Stimulated activated CD4-positive, alpha-beta T cell treated with anti-CD3 and anti-CD28 coated beads, Interleukin-4, amount 100 ng/mL, for 4 hours (primary cell): ENCODE measurements at places on chromosomes 6 and 20.

DNA sequence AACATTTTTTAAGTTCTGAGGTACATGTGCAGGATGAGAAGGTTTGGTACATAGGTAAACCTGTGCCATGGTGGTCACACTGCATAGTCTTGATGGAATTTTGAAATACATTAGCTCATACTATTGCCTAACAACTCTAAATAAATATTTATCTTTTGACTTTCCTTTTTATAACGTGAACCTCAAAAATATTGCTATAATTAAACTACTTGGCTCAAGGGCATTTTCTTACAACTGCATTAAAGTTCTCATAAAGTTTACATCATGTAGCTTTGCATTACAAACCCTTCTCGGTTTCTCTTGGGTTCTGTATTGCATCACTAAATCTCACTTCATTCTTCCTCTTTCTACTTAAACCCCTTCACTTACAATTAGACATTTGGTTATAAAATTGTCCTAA is 636.0 kb upstream of the PTCHD4 start:
- no peak for DNase-seq

GRCh38 chr6:18457065-18457737 is 70.1 kb downstream of the RNF144B start:
- DNase-seq = no peak

GRCh38 chr20:25247000-25247517 is 826 bp upstream of the PYGB start:
- DNase-seq = no peak

DNA sequence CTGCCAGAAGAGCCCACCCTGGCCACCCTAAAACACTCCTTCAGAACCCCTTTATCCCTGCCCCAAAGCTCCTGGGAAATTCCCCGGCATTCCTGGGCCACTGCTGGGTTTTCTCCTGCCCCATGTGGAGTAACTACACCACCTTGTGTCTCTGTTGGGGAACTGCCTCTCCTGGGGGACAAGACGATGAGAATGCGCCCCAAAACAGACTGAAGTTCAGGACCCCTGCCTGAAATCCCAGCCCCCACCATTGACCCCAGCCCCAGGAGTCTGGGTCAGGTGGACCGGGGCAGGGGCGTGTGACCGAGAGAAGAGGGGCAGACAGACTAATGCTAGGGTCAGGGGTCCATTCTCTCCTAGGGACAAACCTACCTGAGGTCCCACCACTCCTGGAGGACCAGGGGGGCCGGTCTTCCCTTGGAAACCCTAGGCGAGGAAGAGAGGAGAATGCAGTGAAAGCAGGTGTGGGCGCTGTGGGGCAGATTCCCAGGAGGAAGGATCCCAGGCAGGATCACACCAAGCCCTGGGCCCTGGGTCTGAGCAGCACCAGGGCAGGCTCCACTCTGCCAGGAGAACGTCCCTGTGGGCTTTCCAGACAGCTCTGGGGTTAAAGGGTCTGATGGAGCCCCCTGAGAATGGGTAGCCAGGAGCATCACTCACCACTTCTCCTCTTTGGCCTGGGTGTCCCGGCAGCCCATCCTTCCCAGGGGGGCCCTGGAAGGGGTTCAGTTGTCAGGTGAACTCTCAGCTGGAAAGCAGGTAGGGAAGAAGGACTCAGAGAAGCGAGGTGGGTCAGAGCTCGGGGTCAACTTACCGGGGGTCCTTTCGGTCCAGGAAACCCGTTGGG is 19.4 kb downstream of the COL11A2 start:
- DNase-seq = no peak

- DNase-seq = no peak
These were observed 54.1 kb downstream of the ATXN1 start for GRCh38 chr6:16706911-16707783.

DNA sequence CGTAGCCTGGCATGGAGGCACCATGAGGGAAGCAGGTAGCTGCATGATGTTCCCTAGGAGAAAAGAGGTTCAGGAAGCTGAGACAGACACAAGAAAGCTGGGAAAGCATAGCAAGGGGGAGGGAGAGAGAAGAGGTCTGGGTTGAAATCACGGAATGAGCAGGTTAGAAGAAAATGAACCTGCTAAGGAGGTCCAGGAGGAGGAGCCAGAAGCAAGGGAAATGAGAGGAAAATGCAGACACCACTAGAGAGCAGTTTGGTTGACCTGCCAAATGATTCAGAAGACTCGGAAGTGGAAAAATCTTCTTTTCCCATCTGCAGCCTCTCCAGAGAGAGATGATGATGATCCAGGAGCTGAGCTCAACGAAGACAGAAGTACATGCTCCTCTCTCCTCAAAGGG is 70.9 kb downstream of the VIP start:
- DNase-seq = no peak

DNA sequence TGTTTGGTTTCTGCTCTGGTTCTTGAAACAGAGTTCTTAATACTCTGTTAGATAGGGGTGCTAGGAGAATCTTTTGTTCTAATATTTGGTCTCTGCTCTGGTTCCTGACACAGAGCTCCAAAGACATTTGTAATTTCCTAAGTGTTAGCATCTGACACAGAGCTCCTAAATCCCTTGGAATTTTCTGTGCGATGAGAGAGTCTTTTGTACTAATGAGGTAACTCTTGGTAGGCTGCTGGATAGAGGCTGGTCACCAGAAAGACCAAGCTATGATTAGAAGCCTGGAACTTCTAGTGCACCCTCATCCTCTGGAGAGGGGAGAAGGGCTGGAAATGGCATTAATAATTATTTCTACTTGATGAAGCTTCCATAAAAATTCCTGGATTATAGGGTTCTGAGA is 7.7 kb upstream of the CD109 start:
- DNase-seq = no peak

DNA sequence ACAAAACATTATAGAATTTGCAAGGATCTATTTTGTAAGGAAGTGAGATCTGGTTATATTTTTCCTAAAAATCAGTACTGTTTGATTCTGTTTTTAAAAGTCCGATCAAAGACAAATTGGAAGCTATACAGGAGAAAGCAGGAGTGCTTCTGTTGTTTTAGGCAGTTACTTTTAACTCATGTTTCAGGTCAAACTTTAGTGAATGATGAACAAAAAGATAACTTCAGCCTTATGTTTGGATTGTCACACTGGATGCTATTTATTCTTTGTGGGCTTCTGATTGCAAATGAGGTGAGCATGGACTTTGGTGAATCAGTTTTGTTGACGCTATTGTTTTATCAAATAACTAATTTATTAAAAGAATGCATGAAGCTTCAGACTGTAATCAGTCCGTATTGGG is 228.7 kb upstream of the SLC35B3 start:
- DNase-seq = no peak

- DNase-seq = no peak
These were observed 98.1 kb downstream of the TSHZ2 start for GRCh38 chr20:53070224-53070623.

DNA sequence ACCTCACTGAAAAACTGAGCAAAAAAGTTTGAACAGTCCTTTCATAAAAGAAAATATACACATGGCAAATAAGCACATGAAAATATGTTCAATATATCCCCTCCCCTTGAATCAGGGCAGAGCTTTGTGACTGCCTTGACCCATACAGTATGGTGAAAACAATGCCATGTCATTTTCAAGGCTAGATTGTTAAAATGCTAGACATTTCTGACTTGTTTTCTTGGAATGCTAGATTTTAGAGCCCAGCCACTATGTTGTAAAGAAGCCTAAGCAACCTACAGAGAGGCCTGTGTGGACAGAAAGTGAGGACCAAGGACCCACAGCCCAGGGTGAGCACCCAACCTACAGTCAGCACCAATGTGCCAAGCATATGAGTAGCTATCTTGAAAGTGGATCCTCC is 17.1 kb upstream of the ASF1A start:
- DNase-seq = no peak

DNA sequence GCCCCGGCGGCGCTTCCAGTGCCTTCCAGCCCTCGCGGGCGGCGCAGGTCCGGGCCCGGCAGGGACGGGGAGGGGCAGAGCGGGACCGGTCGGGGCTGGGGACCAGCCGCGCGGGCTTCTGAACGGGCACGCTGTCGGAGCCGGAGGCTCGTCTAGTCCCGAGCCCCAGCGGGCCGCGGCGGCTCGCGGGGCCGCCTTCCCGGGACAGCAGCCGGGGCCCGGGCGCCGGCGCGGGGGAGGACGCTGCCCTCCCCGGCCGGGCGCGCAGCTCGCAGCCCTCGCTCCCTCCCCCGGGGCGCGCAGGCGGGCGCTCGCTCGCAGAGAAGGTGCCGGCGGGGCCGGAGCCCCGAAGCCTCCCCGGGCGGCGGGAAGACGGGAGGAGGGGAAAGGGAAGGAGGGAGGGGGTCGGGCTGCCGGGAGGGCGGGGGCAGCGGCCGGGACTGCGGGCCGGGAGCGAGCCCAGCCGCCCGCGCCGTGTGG is 696 bp upstream of the SIRPA start:
- no peak for DNase-seq

DNA sequence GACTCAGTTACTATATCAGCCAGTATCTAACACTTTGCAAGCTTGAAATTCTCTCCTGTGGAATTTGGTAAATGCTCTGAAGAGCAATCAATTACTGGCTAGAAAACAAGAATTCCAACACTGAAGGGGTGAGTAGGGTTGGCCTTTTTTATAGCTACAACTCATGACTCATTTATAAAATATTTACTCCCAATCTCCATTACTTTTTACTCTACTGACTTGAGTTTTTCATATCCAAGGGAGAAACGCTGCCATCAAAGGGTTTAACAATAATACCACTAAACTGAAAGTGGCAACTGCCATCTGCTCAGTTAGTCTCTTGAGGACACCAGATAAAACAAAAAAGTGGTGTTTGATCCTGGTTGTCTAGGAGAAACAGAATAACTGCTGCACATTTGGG is 203.1 kb downstream of the UBE3D start:
- no peak for DNase-seq

DNA sequence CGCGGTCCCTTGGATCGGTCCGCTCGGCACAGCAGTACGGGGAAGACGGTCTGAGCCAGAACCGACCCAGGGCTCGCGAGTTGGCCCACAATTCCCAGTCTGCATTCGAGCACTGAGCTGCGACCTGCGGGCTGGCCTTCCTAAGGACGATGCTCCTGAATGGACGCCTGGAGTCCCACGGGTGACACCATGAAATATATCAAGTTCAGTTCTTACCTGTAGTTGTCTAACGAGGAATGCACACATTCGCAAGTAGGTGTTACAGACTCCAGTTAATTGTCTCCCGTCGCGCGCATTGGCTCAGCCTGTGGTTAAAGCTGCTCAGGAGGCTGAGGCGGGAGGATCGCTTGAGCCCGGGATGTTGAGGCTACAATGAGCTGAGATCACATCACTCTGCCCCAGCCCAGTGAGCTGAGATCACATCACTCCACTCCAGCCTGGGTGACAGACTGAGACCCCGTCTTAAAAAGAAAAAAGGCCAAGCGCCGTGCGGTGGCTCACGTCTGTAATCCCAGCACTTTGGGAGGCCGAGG is 802 bp downstream of the PEX7 start:
- peak; percentile 1 for DNase-seq

GRCh38 chr20:58787211-58788005 is 63.3 kb downstream of the GNAS-AS1 start:
- no peak for DNase-seq

DNA sequence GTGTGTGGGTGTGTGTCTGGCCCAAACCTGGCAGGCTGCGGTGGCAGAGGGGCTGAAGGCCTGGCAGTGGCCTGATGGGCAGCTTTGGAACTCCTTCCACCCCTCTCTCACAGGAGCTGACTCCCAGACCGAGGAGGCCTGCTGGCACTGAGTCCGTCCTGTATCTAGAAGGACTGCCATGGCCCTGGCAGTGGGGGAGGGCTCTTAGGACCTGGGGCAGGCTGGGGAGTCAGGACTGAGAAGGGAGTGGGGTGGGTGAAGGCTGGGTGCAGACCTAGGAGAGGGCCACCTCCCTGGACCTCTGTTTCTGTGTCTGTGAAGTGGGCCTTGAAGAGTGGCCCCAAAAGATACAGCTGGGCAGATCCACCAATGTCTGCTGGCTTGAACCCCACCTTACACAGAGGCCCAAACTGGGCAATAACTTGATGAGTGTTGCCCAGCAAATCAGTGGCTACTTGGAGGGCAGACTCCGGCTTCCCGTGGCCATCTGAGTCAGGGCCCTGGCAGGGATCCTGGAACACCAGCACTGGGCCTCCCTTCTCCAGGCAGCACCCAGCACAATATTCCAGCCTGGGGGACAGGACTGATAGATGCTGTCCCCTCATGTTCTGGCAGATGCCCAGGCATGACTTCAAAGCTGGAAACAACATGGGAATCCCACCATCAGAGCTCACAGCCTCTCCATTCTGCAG is 46.7 kb upstream of the BLCAP start:
- DNase-seq = no peak

GRCh38 chr20:61325718-61326117 is 73.7 kb downstream of the CDH4 start:
- DNase-seq = no peak

DNA sequence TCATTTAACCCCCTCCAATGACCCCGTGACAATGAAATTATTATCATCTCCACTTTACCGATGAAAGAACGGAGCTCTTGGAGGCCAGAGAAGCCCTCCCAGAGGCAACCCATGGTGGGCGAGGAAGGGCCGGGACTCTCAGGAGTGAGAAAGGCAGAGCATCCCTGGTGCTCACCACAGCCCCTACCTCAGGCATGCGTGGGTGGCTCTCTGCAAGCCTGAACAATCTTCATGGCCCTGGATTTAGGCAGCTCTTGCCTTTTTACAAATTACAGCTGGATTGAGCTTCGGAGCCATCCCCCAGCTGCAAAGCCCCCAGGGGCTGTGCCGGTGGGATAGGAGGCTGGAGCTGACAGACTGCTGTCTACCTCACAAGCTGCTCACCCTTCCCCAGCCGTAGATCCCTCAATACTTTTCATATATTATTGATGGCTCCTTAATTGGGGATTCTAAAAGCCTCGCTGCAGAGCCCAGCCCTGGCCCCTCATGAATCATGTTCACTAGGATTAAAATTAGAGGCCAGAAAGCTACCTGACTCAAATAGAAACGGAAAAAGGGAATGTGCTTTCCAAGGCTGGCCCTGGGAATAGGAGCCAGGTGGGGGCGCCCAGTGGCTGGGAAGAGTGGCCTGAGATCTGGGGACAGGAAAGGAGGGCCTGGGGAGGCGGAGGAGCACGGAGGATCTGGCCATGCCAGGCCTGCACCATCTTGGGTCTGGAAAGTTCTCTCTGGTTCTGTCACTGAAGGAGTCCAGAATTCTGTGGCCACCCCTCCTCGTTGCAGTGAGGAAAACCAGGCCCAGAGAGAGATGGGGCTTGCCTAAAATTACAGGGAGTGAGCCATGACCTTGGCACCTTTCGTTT is 29.1 kb downstream of the CPNE5 start:
- no peak for DNase-seq

GRCh38 chr6:77487808-77488425 is 24.6 kb upstream of the HTR1B start:
- no peak for DNase-seq

GRCh38 chr6:32158052-32158451 is 4.1 kb downstream of the PPT2 start:
- no peak for DNase-seq
